ENCODE measurements at places on chromosomes 4 and X.

DNA sequence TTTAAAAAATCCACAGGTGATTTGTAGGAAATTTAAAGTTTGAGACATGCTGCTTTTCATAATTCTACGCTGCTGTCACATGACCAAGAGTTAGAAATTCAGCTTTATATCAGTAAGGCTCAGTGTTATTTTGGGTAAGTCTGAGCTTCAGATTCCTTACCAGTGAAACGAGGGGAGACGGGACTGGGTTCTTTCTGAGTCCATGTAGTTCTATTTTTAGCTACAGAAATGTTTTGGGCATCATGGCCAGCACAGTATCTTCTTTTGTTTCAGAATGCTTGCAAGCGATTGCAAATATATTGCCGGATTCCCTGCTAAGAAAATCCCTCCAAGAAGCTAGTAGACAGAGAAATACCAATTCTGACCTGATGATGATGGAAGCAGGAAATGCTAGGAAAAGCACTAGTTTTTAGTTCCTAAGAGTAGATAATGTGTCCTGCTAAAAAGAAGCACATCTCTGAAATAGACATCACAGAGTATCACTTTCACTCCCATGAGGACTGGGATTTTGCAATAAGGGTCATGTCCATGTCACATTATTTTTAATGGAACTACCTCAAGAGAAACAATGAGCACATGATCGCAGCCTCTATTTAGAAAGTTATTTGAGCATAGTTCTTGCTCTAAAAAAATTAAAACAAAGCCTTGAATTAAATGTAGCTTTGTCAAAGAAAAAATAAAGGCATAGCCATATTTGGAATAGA, 10.9 kb downstream of the ATP1B4 start:
- DNase-seq = no peak

- DNase-seq = no peak
Observed at GRCh38 chrX:13090339-13091110, 46.1 kb upstream of the FAM9C start.

- no peak for DNase-seq
Observed at GRCh38 chr4:7105276-7105675, 37.4 kb upstream of the GRPEL1 start.

DNA sequence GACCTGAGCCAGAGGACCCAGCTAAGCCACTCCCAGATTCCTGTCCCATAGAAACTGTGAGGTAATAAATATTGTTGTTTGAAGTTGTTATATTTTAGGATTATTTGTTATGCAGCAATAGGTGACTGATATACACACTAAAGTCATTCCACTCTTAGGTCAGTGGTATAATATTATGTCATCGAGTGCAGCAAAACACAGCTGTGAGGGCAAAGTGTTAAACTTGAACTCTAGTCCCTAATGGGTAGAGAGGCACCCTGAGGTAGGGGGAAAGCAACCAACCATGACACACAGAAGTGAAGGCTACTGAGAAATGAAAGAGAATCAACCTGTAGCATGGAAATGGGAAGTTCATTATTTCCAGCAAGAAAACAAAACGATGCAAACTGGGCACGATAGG, 66.6 kb downstream of the ATXN3L start:
- DNase-seq = no peak

DNA sequence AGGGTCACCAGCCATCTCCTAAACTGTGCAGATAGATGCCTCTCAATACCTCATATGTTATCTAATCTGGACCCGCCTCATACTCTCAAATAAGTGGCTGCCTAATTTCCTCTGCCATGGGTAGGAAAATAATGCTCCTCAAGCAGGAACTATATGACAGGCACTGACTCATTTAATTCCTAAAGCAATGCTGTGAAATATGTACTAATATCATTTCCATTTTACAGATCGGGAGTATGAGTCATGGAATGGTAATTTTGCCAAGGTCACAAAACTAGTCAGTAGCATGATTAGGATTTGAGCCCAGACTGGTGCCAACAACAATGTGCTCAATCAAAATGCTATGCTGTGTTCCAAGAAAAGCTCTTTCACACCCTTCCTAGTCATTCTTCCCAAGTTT, 3.0 kb upstream of the NXT2 start:
- no peak for DNase-seq

DNA sequence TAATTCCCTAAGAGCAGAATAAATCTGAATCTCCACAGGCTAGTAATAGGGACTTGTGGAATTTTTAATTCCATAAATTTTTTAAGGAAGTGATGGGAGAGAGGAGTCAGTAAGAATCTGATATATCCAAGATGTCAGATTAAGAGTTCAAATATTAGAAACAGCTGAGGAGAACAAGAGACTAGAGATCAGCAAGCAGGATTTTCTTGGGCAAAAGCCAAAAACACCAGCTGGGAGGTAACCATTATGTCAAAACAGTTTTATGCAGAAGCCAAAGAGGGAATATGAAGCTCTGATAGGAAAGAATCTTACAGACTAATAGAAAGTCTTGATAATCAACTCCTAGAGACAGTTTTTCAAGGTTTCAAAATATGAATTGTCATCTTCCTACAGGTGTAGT, 72.2 kb upstream of the RBPJ start:
- no peak for DNase-seq

Data from cardiac septum (tissue), 1 donor.